ENCODE measurements at places on chromosomes 12 and 14. TPM values are rescaled to one million over a fixed set of nuclear protein-coding genes. Genes with fewer than 3 reads are reported as not detected.

GRCh38 chr12:26135571-26135970 is 10.7 kb upstream of the BHLHE41 start:
- H3K36me3 ChIP-seq: no peaks in the 10 kb centered on the region
- peaks cover 21% of the 10 kb centered on the region for H3K27me3 ChIP-seq
- peaks cover 9% of the 10 kb centered on the region for H3K4me1 ChIP-seq
- no peak overlapping the region for H3K4me3 ChIP-seq
- DNase-seq: no peak
- no peak overlapping the region for H3K27ac ChIP-seq

LRCOL1 gene
- not detected for total RNA-seq

KRT6C gene
- total RNA-seq: not detected

GRCh38 chr12:24212496-24212895 is 263.0 kb upstream of the SOX5 start:
- H3K36me3 ChIP-seq: peaks cover 1% of the 10 kb centered on the region
- no peaks in the 10 kb centered on the region for H3K4me1 ChIP-seq
- no peak overlapping the region for H3K27ac ChIP-seq
- no peak for DNase-seq

- H3K36me3 ChIP-seq: no peaks in the 10 kb centered on the region
- H3K4me1 ChIP-seq: peaks cover 9% of the 10 kb centered on the region
- H3K27ac ChIP-seq: no peak overlapping the region
These were observed 13.0 kb upstream of the TRAF3 start for GRCh38 chr14:102764220-102764671.

IAPP gene
- not detected for total RNA-seq

LMNTD1 gene
- total RNA-seq: not detected

GRCh38 chr14:56137849-56138248 is 19.6 kb downstream of the PELI2 start:
- no peak for DNase-seq
- H3K27me3 ChIP-seq: peaks cover 28% of the 10 kb centered on the region
- H3K36me3 ChIP-seq: no peaks in the 10 kb centered on the region
- no peak overlapping the region for H3K27ac ChIP-seq
- H3K4me1 ChIP-seq: peaks cover 14% of the 10 kb centered on the region

GRCh38 chr12:107361970-107362369 is 268.6 kb upstream of the CRY1 start:
- no peaks in the 10 kb centered on the region for H3K36me3 ChIP-seq
- no peaks in the 10 kb centered on the region for H3K4me1 ChIP-seq
- H3K4me3 ChIP-seq: no peak overlapping the region
- H3K27me3 ChIP-seq: peaks cover 21% of the 10 kb centered on the region

DAZAP2 gene
- 105 TPM for total RNA-seq

GRCh38 chr14:22338917-22339715 is 249.9 kb downstream of the DAD1 start:
- H3K36me3 ChIP-seq: no peaks in the 10 kb centered on the region
- DNase-seq: no peak
- peak overlapping the region; percentile 43 for H3K27ac ChIP-seq
- H3K4me1 ChIP-seq: peaks cover 10% of the 10 kb centered on the region

GRCh38 chr14:31465111-31465510 is 7.8 kb upstream of the DTD2 start:
- no peaks in the 10 kb centered on the region for H3K27me3 ChIP-seq
- no peak for DNase-seq
- no peaks in the 10 kb centered on the region for H3K36me3 ChIP-seq

POTEG gene
- not detected for total RNA-seq

FGF23 gene
- not detected for total RNA-seq

DNA sequence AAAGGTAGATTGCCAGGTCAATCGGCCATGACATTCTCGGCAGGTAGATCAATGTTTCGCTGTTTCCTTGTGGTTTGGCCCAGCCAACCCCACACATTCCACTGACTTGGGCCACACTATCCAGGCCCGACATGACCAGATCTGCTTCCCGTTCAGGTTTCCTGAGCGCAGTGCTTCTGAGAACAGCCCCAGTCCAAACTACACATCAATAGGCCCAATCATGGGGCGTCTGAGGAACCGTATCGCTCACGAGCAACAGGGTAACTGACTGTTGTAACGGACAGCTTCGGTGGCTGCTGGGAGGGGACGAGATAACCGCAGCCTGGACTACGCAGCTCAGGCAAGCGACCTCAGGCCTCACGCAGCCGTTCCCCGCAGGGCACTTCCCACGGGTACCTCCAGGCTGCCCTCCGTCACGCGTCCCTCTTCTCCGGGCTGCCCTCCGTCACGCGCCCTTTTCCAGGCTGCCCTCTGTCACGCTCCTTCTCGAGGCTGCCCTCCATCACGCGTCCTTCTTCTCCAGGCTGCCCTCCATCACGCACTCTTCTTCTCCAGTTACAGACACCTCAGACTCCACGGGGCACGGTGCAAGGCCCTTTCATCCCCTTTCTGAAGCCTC is 14.7 kb downstream of the ZNF605 start:
- H3K27ac ChIP-seq: no peak overlapping the region
- no peak overlapping the region for H3K4me3 ChIP-seq
- peaks cover 78% of the 10 kb centered on the region for H3K36me3 ChIP-seq
- H3K27me3 ChIP-seq: no peaks in the 10 kb centered on the region
- no peak for DNase-seq

DNA sequence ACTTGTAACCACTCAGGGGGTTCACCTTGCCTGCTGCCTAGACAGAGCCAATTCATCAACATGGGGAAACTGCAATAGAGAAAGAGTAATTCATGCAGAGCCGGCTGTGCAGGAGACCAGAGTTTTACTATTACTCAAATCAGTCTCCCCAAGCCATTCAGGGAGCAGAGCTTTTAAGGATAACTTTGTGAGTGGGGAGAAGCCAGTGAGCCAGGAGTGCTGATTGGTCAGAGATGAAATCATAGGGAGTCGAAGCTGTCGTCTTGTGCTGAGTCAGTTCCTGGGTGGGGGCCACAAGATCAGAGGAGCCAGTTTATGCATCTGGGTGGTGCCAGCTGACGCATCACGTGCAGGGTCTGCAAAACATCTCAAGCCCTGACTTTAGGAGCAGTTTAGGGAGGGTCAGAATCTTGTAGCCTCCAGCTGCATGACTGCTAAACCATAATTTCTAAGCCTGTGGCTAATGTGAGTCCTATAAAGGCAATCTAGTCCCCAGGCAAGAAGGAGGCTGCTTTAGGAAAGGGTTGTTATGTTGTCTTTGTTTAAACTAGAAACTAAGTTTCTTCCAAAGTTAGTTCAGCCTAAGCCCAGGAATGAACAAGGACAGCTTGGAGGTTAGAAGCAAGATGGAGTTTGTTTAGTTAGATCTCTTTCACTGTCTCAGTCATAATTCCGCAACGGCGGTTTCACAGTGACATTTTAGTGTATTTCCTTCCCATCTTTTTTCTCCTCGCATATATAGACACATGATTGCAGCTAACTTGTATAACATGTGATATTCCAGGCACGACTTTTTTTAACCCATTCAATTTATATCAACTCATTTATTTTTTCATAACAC is 68.9 kb upstream of the NCOR2 start:
- H3K4me1 ChIP-seq: peaks cover 47% of the 10 kb centered on the region
- no peak for DNase-seq

GRCh38 chr12:77746096-77746495 is 84.6 kb upstream of the NAV3 start:
- no peak overlapping the region for H3K27ac ChIP-seq
- H3K27me3 ChIP-seq: peaks cover 4% of the 10 kb centered on the region
- H3K36me3 ChIP-seq: no peaks in the 10 kb centered on the region
- no peak for DNase-seq
- no peaks in the 10 kb centered on the region for H3K4me1 ChIP-seq
- H3K4me3 ChIP-seq: no peak overlapping the region

- no peaks in the 10 kb centered on the region for H3K4me1 ChIP-seq
- H3K27me3 ChIP-seq: no peaks in the 10 kb centered on the region
- no peak overlapping the region for H3K4me3 ChIP-seq
- peaks cover 2% of the 10 kb centered on the region for H3K36me3 ChIP-seq
These were observed 17.0 kb downstream of the TMPRSS12 start for GRCh38 chr12:50859621-50860310.

GRCh38 chr12:101939856-101940265 is 62.5 kb downstream of the DRAM1 start:
- H3K36me3 ChIP-seq: no peaks in the 10 kb centered on the region
- H3K27ac ChIP-seq: peak overlapping the region; percentile 84
- no peak overlapping the region for H3K4me3 ChIP-seq
- DNase-seq: peak; percentile 59

GRCh38 chr14:24088095-24088494 is 6.0 kb upstream of the PCK2 start:
- H3K4me1 ChIP-seq: peaks cover 3% of the 10 kb centered on the region
- H3K36me3 ChIP-seq: no peaks in the 10 kb centered on the region
- no peak overlapping the region for H3K27ac ChIP-seq
- H3K4me3 ChIP-seq: no peak overlapping the region
- H3K27me3 ChIP-seq: peaks cover 3% of the 10 kb centered on the region

DNA sequence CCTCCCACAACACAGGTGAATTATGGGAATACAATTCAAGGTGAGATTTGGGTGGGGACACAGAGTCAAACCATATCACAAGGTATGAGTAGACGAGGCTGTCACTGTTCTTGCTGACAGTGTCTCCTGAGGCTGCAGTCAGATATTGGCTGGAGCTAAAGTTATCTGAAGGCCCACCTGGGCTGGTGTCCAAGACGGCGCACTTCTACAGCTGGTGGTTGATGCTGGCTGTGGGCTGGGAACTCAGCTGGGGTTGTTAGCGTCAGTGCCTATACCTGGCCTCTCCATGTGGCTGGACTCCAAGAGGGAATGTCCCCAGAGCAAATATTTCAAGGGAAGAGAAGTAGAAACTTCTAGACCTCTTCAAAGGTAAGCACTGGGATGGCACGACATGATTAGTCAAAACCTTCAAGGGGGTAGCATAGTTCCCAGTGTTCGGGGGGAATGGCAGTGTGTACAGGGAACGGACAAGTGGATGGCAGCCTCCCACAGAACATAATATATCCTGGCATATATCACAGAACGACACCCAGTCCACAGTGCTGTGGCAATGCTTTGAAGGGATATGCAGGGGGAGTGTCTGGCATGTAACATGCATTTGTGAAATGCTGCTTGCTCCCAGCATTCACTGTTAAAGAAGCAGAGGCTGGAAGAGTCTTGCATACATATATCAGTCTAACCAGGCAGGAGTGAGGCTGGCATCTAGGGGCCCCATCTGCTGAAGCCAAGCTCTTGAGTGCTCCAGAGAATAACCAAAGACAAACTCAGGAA is 126.7 kb upstream of the RFLNA start:
- H3K27ac ChIP-seq: peak overlapping the region; percentile 38
- H3K4me1 ChIP-seq: peaks cover 14% of the 10 kb centered on the region
